Left colon (tissue), 2 donors: ENCODE measurements at places on chromosomes 2 and 18. TPM values are rescaled to one million over a fixed set of nuclear protein-coding genes. Genes with fewer than 3 reads are reported as not detected.

- DNase-seq: peak; percentile 44
Observed at GRCh38 chr2:224973112-224974016, 68.9 kb downstream of the DOCK10 start.

DNA sequence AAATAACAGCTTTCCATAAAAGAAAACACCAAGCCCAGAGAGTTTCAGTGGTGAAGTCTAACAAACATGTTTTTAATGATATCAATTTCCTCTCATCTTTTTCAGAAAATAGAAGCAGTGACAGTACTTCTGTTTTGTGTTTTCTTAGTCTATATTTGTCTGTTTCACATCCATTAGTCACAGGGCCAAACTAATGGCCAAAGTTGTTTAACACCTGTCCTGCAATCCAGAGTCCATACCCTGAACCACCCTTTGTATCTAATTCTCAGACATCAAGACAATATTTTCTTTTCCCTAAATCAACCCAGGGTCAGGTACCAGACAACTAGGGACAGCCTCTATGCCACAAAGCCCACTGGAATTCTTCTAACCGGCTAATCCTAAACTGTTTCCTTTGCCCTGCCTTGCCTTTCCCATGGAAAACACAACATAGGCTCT is 25.9 kb downstream of the TMSB10 start:
- DNase-seq: no peak

DNA sequence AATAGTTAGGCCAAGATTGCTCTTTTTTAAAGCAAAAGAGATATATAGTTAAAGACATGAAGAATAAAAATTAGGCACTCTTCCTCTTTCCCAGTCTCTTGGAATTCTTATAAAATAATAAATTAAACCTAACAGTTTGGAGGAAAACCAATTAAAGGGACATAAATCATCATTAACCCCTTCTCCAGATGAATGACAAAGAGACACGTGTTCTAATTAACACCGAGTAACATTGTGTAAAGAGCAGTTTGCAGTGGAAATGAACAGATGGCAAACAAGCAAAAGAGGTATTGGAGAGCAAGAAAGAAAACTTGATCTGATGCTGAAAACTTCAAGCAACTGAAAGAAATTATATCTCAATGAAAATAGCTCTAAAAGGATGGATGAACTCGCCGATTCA is 48.4 kb downstream of the BCL2 start:
- no peak for DNase-seq

DNA sequence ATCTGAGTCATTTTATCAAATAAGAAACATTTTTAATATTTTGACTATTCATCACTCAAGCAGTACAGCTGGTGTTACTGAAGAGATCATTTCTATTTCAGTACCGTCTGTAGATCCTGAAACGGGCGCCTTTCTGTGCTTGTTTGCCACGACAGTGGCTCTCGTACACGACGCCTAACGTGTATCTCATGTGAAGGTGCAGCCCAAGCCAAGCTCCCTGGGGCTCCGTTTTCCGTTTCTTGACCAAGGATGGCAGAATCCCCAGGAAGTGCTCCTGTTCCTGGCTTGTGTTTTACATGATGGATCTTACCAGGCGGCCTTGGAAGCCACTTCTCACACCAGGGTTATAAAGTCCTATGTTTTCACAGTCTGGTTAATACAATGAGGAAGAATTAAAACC is 320.6 kb downstream of the GBX2 start:
- DNase-seq: no peak

DNA sequence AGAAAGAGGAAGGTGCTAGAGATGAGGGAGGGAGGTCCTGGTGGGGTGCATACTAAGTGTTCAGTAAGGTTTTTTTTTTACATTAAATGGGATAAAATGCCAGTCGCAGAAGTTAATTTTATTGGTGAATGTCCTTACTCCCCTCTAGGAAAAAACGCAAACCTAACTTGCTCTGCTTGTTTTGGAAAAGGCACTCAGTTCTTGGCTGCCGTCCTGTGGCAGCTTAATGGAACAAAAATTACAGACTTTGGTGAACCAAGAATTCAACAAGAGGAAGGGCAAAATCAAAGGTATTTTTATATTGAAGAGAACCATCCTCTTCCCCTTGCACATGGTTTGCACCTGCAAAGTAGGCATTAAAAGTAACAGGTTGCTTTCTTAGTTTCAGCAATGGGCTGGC is 12.7 kb upstream of the IL18R1 start:
- DNase-seq: no peak

HRH4 gene
- 0.12 TPM for total RNA-seq

VWA3B gene
- 3.9 TPM for total RNA-seq

PLB1 gene
- 0.98 TPM for total RNA-seq

GAREM2 gene
- total RNA-seq: 7.4 TPM

C2orf15 gene
- total RNA-seq: 3.5 TPM

KLHL29 gene
- 4.6 TPM for total RNA-seq

RUFY4 gene
- total RNA-seq: 0.76 TPM

CCNYL1 gene
- 51.4 TPM for total RNA-seq
